ENCODE measurements at places on chromosomes 12 and 14.

DNA sequence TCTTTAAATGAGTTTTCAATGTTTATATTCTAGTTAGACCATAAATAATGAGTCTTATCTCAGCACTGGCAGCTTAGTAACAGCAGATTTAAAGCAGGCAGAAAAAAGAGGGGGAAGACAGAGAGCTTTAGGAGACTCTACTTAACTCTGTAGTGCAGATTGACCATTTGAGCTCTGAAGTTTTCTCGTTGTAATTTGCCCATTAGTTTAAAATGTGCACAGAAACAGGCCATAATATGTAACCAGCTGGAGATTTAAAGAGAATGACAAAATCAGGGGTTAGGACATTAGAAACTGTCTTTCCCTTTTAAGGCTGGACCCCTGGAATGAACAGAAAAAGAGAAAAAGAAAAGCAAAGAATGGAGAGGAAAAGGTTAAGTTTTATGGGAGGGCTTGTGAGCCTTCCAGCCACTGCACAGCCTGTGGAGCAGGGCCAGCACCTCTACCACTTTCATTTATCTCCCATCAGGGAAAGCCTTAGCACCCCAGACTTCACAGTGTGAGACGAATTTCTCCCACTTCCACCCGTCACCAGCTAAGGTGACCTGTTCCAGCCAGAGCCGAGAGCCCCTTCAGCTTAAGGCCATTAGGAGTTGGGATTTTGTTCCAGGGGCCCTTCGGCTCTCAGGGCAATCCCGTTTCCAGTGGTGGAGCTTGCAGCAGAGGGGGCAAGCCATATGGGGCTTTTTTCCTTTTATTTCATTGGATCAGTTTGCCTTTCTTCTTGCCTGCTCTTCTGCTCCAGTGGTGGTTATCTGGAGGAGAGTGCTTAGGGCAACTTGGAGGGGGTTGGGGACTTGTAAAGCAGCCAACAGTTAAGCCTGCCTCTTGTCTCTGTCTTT, 8.0 kb downstream of the IL22 start:
- no peak for DNase-seq

GRCh38 chr12:130933269-130933995, 20.3 kb upstream of the ADGRD1 start:
- no peak for DNase-seq

- DNase-seq: no peak
These were observed 208.4 kb downstream of the PAWR start for GRCh38 chr12:79482323-79482722.

DNA sequence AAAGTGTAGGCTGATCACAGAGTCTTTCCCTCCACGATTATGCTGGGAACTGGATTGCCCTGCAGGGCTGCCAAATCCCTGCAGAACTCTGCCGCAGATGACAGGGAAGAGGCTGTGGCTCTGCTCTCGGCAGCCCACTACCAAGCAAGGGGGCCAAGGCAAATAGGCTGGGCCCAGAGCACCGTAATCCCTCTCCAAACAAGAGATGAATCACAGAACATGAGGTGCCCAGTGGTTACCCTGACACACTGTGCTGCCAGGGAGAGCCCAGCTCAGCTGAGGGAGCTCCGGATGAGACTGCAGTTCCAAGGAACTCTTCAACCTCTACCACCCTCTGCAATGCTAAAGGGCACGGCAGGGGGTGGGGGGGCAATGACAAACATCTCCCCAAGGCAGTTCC, 33.9 kb downstream of the STON2 start:
- DNase-seq: no peak

GRCh38 chr14:44791730-44792129, 170.0 kb downstream of the KLHL28 start:
- no peak for DNase-seq

- DNase-seq: no peak
These were observed 969.1 kb upstream of the NOVA1 start for GRCh38 chr14:27566843-27567382.
